Activated T-helper 9 cell treated with anti-CD3 and anti-CD28 coated beads, Interleukin-2, amount 50 U/mL, for 16 hours (primary cell): ENCODE measurements at places on chromosomes 2 and 18.

- DNase-seq: no peak
Measured at GRCh38 chr18:55515941-55516710, 71.9 kb downstream of the TCF4 start.

DNA sequence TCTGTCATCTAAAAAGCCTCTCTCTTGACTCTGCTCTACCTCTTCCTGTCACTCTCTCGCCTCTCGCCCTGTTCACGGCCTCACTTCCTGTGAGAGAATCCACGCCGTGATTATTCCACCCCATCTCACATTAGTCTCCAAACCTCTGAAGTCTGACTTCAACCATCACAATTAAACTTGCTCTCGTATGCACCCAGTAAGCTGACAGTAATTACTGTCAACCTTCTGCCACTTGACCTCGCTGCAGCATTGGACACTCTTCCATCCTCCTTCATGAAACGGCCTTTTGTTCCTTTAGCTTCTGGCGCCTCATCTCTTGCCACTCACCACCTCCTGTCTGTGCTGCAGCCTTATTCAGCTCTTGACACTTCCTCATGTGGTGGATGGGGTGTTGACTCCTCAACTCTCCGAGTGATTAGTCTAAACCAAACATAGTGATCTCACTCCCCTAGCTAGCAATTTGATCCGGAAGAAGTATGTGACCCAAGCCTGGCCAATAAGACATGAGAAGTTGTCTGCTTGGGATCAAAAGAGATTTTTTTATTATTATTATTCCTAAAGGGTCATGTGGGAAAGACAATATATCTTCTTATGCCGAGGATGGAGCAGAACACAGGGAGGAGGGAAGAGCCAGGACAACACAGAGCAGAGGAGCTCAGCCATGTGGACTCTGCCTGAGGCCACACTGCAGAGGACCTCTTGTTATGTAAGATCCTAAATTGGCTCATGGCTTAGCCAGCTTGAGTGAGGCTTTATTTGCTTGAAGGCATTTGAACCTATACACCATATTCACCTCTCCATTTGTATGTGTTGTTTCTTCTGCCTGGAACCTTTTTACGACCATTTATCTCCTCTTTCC, 38.4 kb upstream of the MYO1B start:
- DNase-seq: no peak

DNA sequence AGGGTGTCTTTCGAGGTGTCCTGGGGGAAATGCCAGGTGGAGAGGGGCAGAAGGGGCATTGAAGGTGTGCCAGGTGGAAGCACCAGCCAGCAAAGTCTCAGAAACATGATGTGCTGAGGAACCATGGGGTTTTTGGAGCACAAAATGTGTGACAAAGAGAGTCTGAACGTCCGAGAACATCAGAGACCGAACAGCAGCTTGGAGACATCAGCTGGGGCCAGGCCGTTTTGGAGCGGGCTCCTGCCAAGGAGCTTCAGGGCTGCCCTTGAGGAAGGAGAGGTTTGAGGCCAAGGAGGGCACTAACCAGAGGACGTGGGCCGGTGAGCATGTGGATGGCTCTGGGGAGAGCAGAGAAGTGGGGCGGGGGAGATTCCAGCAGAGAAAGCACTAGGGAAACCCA, 5.3 kb upstream of the MBP start:
- no peak for DNase-seq

DNA sequence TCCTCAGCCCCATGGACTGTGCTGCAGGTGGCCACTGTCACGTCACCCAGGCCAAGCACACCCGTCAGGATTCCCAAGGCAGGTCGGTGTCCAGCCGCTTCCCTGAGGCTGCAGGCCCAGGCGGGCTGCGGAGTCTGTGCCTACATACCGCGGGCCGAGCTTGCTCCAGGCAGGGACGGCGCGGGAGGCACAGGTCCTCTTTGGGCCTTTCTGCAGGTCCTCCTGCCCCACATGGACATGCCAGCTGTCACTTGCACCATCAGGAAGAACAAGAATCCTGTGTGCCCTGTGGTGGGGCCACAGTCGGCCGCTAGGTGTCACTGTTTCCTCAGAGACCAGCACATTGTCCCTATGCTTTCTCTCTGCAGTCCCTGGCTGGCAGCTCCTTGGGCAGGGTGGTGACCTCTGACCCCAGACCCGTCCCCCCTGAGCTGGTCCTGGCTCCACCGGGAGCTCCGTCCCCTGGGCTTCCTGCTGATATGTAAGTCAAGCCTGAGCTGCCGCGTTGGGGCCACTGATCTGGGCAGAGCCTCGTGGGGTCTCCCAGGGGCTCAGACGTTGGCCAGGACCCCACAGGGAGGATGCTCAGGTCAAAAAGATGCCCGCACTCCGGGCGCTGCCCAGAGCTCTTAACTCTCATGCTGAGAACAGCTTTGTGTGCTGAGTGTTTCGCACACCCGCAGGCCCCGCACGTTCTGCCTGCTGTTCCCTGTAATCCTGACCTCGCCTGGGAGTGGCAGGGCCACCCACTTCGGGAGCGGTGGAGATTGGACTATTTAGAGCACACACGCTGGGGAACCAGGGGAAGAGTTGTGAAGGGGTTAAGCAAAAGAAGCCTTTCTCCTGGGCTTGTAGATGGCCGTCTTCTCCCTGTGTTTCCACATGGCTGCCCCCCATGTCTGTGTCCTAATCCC, 17.3 kb upstream of the AGXT start:
- peak; percentile 70 for DNase-seq

DNA sequence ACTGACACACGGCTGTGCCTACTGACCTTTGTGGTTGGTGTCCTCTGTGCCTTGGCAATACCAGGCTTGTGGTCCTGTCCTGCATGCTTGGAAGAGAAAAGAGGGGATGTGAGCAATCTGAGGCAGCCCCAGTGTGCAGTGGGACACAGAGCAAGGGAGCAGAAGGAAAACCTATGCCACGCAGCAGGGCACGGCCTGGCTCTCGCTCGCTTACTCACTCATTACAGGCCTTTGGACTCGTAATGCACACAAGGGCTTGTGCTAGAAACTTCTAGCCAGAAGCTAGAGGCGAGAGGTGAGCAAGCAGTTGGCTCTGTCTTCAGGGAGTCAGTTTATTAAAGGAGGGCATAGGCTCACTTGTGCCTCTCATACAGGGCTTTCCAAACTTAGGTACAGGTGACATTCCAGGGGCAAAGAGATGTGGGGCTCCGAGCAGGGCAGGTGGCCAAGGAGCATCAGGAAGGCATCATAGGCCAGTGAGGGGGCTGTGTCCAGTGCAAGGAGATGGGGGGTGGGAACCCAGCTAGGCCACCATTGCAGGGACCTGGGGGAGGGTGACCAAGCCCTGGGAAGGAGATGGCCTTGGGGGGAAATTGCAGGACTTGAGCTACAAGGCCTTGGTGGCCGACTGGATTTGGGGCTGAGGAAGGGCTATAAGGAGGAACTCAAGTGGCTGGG, 100.8 kb downstream of the DYSF start:
- no peak for DNase-seq

- DNase-seq: no peak
Measured at GRCh38 chr2:64504774-64505720, 19.1 kb upstream of the AFTPH start.

GRCh38 chr18:13463526-13464210, 245.1 kb downstream of the LDLRAD4 start:
- DNase-seq: no peak

DNA sequence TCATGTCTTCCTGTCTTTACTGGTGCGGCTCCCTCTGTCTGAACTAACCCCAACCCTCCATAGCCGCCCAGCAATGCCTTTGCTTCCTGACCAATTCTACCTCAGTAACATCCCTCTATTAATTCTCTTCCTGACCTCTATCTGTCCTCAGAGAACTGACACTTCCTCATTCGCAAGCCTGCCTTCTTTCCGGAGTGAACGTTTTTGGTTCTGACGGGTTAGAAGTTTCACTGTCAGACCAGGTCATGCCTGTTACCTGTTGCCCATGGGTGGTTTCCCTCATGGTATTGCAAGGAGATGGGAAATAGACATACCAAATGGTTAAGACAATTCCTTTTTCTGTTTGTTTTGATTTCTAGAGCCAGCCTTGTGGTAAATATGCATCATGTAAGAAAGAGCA, 453.4 kb upstream of the SLC14A2 start:
- DNase-seq: no peak

- DNase-seq: no peak
Measured at GRCh38 chr18:80044072-80044471, 9.8 kb downstream of the RBFA start.

DNA sequence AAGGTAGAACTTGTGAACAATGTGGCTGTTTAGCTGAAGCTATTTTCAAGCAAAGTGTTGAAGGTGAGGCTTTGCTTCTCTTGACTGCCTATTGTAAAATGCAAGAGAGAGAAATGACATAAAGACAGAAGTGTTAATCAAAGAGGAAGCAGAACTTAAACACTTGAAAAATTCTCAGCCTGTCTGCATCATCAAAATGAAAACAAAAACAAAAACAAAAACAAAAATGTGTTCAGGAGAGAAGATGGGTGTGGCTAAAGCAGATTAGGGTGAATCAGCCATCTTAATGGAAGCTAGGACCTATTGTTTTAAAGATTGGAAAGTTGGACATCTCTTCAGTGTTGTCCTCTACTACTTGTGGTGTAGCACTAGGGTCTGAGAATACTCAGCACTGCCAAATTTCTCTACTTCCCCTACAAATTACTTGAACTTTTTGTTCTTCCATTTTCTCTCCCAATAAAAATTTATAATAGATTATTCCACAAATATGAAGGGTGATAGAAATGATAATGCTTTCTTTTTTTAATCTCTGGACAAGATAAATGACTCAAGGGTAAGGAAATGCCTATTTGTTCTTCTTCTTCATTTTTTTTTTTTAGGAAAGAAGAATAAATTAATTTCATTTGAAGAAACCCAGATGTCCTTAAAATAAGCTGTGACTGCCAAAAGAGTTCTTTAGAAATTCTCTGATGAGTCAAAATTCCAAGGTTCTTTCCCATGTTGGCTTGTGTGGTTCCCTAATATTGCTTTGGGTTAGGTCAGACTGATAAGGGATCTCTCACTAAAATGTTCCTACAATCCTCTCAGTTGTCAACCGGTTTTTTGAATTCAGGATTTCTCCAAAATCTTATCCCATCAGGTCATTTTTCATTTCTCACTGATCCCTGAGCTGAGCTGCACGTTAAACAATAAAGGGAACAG, 571.2 kb upstream of the ZEB2 start:
- no peak for DNase-seq

DNA sequence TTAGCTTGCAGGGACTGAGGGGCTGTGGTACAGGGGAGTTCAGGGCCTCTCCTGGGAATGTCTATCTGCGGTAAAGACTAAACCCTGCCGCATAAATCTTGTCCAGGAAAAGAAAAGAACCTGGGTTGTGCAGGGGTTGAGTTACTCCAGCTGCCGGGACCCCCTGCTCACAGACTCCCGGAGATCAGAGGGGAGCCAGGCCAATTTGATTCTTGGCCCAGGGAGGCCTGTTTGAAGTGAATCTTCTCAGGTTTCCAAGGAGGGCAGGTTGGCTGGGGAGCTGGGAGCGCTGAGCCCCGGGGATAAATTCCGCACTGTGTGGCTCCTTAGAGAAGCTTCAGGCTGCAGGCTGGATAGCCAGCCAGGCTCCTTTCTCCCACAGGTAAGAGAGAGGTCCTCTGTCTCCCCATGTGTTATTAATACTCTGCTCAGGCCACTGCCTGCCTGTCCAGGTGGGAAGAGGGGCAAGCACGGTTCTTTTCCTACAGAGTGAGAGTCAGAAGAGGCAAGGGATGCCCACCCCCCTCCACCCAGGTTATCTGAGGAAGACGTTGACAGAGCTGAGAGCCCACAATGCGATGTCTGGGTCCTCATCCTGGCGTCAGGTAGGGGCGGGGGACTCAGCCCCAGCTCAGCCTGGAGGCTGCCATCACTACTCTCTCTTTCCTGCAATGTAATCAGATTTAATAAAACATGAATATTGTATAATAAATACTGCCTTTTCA, 82.7 kb downstream of the LONRF2 start:
- no peak for DNase-seq

- DNase-seq: no peak
Measured at GRCh38 chr2:15940661-15941480, 521 bp downstream of the MYCN start.
